Activated CD4-positive, alpha-beta memory T cell treated with anti-CD3 and anti-CD28 coated beads, Interleukin-2, amount 10 ng/mL, durations not matched to agents 7 days and 5 days (primary cell): ENCODE measurements at places on chromosomes 7 and 10.
A peak's percentile ranks its signal among the peaks of the same experiment; 100 is the strongest.

- no peak for DNase-seq
These were observed 19.4 kb downstream of the RNF32 start for GRCh38 chr7:156659961-156660360.

DNA sequence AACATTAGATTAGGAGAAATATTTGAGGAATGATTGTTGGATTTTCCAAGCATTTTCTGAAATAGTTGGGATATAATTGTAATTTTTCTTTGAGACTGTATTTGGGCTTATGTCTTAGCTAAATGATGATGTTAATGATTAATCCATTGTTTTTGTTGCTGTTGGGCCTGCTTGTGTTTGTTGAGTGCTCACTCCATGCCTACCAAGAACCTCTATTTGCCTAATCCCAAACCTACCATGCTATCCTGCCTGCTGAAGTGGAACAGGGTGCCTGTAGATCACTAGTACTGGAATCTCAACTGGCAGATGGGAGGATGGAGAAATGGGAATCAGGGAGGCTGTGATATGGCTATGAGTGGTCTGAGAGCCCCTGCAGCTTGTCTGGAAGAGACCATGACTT, 565.5 kb downstream of the SORCS3 start:
- no peak for DNase-seq

GRCh38 chr7:39530971-39531370, 35.2 kb upstream of the YAE1 start:
- no peak for DNase-seq

- no peak for DNase-seq
These were observed 33.3 kb downstream of the ITPRIP start for GRCh38 chr10:104304927-104305326.

DNA sequence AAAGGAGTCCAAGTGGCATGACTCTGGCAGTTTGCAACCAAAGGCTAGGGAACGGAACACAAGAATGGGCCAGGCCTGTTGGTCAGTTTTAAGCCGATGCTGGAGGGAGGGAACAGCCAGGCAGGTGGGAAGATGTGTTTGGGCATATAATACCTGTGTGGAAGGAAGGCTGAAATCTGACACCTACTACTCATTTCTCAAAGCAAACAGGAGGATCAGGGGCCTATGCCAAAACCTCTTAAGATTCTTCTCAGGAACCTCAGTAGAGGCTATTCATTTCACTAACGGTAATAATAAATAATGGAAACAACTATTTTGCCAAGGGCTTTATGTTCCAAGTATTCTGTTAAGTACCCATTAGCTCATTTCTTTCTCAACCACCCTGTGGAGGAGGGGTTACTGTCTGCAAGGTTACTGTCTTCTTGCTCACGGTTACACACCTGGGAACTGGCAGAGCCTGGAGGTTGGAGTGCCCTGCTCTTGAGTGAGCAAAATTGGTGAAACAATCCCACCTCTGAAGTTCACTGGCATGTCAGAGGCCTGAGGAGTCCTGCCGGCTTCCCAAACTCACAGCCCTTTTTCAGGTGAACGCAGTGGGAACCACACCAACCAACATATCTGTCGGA, 35.5 kb downstream of the GOT1 start:
- no peak for DNase-seq

DNA sequence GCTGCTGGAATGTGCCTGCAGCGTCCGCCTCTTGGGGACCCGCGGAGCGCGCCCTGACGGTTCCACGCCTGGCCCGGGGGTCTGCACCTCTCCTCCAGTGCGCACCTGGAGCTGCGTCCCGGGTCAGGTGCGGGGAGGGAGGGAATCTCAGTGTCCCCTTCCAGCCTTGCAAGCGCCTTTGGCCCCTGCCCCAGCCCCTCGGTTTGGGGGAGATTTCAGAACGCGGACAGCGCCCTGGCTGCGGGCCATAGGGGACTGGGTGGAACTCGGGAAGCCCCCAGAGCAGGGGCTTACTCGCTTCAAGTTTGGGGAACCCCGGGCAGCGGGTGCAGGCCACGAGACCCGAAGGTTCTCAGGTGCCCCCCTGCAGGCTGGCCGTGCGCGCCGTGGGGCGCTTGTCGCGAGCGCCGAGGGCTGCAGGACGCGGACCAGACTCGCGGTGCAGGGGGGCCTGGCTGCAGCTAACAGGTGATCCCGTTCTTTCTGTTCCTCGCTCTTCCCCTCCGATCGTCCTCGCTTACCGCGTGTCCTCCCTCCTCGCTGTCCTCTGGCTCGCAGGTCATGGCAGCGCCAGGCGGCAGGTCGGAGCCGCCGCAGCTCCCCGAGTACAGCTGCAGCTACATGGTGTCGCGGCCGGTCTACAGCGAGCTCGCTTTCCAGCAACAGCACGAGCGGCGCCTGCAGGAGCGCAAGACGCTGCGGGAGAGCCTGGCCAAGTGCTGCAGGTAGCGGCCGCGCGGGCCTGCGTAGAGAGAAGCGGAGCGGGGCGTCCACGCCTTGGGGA, 645 bp downstream of the SLC26A4 start:
- peak; percentile 67 for DNase-seq

GRCh38 chr10:48305905-48306264, 592 bp upstream of the MAPK8 start:
- DNase-seq = no peak

DNA sequence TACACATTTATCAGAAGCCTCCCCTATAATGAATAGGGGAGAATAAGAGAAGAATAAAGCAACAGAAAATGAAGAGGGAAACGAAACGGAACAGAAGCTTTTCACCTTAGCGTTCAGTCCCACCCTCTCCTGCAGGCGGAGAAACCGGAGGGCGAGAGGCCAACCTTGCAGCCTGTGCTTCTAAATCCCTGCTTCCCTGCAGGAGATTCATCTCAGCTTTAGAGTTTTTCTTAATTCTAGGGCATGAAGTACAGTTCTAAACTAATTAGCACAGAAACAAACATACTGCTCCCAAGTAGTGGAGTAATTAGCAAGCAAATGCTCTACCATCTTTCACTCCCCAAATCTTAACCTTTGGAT, 107.2 kb downstream of the CUBN start:
- DNase-seq = no peak

DNA sequence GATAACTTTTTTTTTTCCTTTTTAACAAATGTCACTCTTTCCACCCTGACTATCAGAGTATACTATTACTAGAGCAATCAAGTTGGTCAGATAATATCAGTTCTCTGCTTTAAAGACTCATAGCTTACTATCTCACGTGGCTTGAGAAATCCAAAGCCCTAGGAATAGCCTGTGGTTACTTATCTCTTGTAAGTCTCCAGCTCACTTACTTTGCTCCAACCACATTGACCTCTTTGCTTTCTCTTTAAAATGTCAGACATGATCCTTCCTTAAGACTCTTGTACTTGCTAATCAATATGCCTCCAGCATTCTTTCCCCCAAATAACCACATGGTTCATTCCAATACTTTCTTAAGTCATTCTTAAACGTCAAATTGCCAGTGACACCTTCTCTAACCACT, 1292.2 kb downstream of the REEP3 start:
- DNase-seq = no peak

GRCh38 chr10:27799046-27799445, 53.4 kb upstream of the MKX start:
- no peak for DNase-seq

- DNase-seq = peak; percentile 69
These were observed at the start of gene MDFIC for GRCh38 chr7:114922026-114922651. Gene MDFIC (plus strand): TSS chr7:114922094. CDS start chr7:114923034, 940 bp downstream.
